ENCODE measurements at places on chromosomes 16 and 17.

DNA sequence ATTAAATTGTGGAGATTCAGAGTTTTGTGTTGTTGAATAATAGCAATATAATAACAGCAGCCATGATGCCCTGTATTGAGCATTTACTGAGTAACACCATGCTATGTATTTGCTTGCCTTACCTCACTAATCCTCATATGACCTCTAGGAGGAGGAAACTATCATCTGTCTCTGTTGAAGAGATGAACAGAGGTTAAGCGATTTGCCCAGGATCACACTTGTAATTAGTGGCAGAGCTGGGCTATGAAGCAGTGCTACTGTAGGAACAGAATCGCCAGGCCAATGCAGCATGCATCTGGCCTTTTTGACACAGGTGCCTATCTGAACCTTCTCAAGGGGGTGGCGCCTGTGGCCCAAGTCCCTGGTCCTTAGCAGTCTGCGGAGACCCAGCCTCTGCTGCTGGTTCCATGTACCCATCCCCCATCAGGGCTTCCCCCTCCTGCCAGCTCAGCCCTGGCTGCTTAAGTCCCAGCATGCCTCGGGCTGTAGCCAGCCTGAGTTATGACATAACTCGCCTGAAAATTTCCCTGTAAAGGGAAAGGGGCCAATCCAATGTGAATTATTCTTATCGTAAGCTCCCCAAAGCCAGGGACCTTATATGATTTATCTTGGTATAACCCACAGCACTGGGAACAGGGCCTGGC, 50.4 kb upstream of the HS3ST2 start:
- no peak for DNase-seq

GRCh38 chr16:73054813-73055482, 7.0 kb upstream of the ZFHX3 start:
- DNase-seq, result no peak

- no peak for DNase-seq
Measured at GRCh38 chr16:55671206-55671973, 15.6 kb downstream of the SLC6A2 start.

DNA sequence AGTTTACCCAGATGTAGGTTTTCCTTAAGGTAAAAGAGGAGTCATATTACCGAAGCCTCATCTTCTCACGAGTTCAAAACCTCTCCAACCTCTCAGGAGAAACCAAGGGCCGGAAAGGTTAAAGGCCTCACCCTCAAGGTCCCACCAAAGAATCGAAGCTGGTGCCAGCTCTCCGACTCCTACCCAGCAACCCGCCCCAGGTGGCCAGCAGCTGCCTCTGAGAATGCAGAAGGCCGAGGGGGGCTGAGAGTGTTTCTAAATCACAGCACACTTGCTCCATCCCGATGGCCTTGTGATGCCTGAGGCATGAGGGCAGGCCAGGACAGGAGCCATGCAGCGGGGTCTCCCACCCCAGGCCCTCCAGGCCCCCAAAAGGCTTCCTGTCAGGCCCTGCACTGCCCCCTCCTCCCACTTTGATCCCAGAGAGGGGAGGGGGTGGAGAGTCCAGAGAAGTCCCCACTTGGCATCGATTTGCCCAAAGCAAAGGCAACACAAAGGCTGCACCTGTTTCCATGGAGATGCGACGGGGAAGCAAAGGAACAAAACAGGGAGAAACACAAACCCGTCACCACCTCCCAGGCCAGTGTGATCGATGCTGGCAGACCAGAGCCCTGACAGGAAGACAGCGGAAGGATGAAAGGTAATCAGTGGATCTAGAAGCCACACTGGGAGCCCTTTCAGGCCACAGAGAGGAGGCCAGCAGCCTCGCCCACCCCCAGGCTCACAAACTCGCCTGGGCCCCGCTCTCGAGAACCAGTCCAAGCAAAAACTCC, 39.0 kb downstream of the CUEDC1 start:
- no peak for DNase-seq

- no peak for DNase-seq
Measured at GRCh38 chr17:54899721-54900456, 763 bp upstream of the TOM1L1 start.

DNA sequence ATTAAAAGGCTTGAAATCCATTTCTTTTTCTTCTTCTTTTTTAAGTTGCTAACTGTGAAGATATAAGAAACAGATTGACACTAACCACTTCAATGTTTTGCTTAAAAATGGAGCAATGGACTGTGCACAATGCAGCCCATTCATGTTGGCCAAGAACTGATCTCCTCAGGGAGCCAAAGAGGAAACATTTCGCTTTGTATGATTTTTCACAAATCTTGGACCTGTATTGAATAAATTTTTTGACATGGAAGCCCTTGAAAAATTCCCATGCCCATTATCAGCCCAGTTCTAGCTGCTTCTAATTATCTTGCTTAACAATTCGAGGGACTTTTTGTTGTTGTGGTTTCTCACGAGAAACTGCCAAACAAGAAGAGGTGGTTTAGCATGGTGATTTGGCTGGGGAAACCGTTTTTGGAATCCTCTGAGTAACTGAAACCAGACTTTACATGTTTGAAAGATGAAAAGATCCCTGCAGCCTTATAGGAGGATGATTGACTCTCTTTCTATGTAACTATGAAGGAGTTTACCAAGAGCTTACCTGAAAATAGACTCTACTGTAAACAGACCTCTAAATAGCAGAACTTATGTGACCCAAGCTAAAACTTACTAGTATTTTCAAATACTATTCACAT, 1389.4 kb upstream of the GOT2 start:
- DNase-seq, result no peak

GRCh38 chr16:12377497-12377896, 401.0 kb downstream of the SNX29 start:
- no peak for DNase-seq

DNA sequence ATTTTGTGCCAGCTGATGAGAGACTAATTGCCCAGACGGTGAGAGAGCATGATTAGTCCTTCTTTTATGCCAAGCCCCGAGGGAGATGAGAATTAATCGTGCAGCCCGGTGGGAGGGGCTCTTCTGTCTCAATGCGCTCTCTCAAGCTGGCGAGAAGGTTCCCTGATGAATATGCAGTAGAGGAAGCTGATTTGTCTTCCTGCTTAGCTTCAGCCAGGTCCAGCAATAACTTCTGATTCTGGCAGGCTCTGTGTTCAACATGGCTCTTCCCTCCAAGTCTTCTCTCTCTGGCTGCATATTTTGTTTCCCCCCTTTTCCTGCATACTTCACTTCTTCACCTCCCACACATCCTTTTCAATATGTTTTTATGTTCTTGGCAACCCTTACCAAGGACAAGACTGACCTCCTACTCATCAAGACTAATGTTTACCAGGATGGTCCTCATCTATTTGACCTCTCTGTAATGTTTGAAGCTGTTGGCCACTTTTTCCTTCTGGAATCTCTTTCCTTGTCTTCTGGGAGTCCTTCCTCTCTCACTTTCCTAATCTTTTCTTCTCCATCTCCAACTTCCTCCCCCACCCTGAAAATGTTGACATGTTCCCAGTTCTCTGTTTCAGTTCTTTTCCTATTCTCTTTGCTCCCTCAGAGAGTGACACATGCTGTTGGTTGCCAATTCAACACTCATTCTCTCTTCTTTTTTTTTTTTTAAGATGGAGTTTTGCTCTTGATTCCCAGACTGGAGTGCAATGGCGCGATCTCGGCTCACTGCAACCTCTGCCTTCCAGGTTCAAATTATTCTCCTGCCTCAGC, 33.1 kb downstream of the ARL4D start:
- DNase-seq, result peak; percentile 63

- no peak for DNase-seq
Measured at GRCh38 chr16:24955975-24956731, 59.0 kb downstream of the ARHGAP17 start.

- no peak for DNase-seq
Measured at GRCh38 chr16:74092336-74092735, 204.3 kb upstream of the PSMD7 start.

DNA sequence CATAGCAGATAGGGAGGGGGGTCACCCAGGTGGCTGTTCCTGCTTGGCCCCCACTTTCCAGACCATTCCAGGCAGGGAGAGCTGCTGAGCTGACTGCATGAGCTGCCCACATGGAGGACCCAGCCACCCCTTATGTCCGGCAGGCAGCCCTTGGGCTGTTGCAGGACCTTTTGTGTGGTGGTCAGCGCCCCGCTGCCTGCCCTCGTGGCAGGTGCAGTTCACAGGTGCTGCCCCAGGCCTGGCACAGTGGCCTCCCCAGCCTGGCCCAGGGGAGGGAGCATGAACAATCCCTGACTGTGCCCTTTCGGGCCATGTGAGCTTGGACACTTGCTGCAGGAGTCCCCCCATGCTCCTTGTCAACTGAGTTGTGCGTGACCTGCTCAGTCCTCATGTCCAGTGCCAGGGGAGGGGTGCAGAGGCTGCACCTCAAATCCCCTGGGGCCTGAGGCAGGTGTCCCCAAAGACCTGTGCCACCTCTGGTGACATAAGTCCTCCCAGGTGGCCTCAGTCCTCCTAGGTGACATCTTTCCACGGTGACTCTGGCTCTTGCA, 8.6 kb downstream of the TBC1D26 start:
- DNase-seq, result no peak

GRCh38 chr16:57799600-57800199, 2.6 kb downstream of the KIFC3 start:
- DNase-seq, result no peak

- no peak for DNase-seq
Measured at GRCh38 chr16:2324296-2324859, 16.1 kb downstream of the ABCA3 start.

- DNase-seq, result no peak
Measured at GRCh38 chr17:79657861-79658810, 47.3 kb upstream of the RBFOX3 start.

GRCh38 chr16:5007256-5007655, 26.5 kb downstream of the NAGPA start:
- no peak for DNase-seq

DNA sequence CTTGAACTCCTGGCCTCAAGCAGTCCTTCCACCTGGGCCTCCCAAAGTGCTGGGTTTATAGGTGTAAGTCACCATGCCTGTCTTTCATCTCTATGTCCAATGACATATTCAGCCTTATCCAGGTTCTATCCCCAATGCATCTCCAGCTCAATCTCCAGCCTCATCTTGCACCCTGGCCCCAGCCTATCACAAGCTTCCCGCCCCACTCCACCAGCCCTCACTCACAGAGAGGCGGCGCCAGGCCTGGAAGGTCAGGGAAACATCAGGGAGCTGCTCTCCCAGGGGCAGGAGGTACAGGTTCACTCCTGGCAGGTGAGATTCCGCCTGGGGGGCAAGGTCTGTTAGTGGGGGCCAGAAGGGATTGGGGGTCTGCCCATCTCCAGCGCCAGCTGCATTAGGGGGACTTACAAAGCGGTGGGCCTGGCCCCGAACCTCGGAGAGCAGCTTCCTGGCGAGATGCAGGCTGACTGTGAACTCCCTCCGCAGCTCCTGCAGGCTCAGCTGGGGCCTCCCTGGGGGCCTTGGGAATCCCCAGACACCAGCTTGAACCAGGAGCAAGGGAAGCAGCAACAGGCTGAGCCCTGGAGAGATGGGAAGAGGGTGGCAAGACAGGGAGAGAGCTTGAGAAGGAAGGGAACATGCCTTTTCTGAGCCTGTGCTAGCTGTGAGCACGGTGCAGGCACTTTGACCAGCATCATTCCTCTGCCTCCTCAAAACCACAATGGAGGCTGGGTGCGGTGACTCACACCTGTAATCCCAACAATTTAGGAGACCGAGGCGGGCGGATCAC, 3.0 kb downstream of the IL27 start:
- peak; percentile 6 for DNase-seq

DNA sequence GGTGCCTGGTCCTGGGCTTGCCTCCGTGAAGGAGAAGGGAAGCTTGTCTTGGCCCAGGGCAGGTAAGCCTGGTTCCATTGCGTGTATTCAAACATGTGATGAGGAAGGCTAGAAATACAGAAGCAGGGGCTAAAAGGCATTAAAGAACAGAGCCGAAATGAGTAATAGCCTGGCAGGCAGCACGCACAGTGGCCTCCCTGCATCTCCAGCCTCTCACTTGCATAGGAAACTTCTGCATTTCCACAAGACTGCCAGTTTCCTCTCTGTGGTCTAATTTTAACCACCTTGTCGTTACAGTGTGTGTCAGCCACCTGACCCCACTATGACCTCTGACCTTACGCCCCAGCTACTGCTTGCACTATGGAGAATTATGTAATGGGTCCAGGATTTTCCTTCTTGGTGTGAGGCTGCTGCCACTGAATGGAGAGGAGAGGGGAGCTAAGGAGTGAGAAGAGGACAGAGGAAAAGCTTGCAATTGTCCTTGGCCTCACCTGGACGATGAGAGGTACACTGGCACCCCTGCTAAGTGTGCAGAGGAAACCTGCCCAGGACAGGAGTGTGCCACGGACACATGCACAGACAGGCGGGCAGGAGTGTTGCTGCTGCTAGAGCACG, 32.8 kb downstream of the HIC1 start:
- no peak for DNase-seq

DNA sequence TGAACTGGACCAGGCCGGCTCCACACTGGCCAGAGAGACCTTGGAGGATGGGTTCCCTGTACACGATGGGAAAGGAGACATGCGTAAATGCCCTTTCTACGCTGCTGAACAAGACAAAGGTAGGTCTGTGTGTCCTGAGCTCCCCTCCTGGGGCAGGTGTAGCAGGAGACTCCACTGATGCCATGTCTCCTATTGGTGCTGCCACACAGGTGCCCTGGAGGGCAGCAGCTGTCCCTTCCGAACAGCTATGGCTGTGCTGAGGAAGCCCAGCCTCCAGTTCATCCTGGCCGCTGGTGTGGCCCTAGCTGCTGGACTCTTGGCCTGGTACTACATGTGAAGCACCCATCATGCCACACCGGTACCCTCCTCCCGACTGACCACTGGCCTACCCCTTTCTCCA, 29.2 kb downstream of the CDIP1 start:
- no peak for DNase-seq

- DNase-seq, result no peak
Measured at GRCh38 chr17:39118674-39119419, 32.6 kb downstream of the PLXDC1 start.

DNA sequence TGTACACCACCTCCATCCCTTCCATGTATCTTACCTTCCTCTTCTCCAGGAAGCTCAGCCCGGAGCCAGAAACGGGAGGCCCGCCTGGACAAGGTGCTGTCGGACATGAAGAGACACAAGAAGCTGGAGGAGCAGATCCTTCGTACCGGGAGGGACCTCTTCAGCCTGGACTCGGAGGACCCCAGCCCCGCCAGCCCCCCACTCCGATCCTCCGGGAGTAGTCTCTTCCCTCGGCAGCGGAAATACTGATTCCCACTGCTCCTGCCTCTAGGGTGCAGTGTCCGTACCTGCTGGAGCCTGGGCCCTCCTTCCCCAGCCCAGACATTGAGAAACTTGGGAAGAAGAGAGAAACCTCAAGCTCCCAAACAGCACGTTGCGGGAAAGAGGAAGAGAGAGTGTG, 756 bp upstream of the MVP start:
- DNase-seq, result no peak

GRCh38 chr16:48272837-48273421, 25.6 kb upstream of the ABCC11 start:
- no peak for DNase-seq
